ENCODE measurements at places on chromosomes 3 and 15.

- no peak for DNase-seq
These were observed 779.1 kb downstream of the MECOM start for GRCh38 chr3:168884353-168884903.

- no peak for DNase-seq
These were observed 15.8 kb upstream of the TFDP2 start for GRCh38 chr3:142165194-142165593.

DNA sequence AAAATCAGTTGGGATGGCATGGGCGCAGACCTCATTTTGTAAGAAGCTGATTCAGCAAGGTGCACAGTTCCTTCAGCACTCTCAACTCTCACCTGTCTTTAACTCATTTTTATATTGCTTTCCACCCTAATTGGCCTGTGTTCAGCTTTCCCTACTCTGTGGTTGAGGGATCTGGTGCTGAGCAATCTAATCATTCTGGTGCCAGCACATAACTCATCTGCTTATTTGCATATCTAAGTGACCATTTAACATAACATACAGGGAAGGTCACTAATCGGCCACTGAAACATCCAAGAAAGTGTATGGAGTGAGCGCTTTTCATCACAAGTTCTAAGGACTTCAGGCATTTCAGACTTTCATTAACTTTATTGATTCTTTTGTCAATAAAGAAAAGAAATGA lies 303.4 kb upstream of the ROPN1 start:
- no peak for DNase-seq

GRCh38 chr3:51876186-51876585 lies 785 bp upstream of the IQCF5 start:
- DNase-seq = no peak

DNA sequence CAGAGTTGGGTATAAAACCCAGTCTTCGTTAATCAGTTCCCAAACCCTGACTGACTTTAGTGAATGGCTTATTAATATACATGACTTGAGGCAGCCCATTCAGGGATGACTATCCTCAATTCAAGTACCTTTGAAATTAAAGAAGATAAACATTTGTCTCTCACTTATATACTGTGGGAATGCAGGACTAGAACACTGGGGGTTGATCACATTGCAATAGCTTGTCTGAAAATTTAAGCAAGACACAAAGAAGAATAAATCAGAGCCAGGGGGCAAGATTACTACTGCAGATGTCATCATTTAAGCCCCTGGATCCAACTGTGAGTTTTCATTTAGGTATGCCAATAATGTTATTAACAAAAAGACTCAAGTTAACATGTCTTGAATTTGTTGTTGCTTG lies 647.7 kb downstream of the ZPLD1 start:
- no peak for DNase-seq

DNA sequence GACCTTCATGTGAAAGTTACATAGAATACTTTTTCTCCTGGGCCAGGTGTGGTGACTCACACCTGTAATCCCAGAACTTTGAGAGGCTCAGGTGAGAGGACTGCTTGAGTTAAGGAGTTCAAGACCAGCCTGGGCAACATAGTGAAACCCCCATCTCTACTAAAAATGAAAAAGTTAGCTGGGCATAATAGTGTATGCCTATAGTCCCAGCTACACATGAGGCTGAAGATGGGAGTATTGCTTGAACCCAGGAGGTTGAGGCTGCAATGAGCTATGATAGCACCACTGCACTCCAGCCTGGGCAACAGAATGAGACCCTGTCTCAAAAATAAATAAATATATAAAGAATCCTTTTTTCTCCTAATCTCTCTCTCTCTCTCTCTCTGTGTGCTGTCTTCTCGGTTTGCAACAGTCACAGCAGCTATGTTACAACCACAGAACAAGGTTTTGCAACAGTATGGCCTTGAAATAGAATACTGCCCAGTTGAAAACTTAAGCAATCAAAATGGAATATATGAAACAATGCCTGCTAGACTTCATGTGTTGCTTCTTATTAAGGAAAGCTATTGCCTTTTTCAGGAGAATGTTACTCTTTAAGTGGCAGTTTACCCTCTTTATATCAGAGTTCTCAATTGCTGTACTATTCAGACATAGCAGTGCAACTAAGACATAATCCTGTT lies 12.3 kb upstream of the DENND4A start:
- DNase-seq = no peak

- DNase-seq = peak; percentile 47
These were observed 151.5 kb upstream of the BHLHE40 start for GRCh38 chr3:4827767-4828166.

DNA sequence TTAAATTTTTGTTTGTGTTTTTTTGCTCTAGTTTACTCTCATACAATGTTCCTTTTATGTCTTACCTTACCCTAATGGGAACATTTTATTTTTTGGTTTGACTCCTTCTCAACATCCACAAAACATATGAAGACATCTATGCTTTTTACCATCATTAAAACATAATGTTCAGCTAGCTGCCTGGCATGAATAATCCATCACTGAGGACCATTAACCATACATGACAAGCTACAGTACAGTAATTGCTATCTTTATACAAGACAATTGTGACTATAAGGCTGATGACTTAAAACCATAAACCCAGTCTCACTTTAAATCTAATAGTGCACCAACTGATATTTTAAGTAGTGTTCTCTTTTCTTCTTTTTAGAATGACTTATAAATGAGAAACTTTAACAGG lies 13.7 kb downstream of the SERPINI1 start:
- DNase-seq = no peak

DNA sequence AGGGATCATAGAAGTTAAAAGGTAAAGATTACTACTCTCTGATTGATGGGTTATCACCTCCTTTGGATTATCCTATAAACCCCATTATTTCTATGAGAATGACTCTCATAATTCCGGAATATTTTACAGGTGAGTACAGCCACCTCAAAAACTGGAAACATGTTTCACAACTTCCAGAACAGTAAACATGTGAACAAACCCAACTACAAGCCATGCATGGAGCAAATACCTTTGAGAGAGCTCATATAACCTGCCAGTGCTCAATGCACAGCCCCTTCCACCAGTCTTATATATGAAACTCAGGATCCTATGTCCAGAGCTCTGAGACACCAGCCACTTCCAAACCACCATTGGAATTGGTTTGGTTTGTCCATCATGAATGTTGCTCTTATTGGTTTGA lies 208.0 kb downstream of the MECOM start:
- no peak for DNase-seq
